ENCODE measurements at places on chromosomes 13 and 19. TPM values are rescaled to one million over a fixed set of nuclear protein-coding genes. Genes with fewer than 3 reads are reported as not detected.

Gene PBX4
- total RNA-seq: 0.66 TPM

- DNase-seq: no peak
These were observed 98.5 kb downstream of the SGCG start for GRCh38 chr13:23279321-23279720.

DNA sequence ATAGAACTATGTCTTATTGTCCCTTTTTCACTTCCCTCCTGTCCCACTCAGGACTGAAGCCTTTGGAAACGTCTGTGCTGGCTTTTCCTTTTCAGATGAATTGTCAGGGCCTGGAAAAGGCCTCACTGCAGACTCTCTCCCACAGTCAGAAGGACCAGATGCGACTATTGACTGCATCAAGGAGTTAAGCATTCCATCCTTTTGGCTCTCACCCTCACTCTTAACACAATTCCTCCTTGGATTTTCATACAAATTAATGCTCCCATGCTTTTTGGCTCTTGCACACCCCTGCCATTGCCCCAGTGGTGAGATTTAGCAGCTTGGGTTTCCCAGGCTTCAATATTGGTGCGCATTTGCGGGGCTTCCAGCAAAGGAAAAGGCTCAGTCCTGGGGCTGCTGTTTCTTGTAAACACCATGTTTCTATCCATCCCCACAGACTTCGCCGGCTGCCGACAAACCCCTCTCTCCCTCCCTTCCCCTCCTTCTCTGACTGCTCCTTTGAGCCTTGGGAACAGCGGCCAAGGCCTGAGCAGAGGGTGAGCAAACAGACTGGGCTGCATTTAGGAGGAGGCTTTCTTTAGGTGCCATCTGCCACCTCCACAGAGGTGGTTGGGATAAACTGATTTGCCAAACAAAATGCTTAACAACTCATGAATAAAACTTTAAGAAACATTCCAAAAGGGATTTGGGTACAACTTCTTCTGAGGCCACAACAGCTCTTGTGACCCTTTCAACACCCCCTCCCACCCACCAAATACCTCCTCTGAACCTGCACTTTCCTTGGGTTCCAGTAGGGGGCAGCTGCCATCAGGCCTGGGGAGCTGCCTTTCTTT is 48.6 kb upstream of the PCDH8 start:
- no peak for DNase-seq

DNA sequence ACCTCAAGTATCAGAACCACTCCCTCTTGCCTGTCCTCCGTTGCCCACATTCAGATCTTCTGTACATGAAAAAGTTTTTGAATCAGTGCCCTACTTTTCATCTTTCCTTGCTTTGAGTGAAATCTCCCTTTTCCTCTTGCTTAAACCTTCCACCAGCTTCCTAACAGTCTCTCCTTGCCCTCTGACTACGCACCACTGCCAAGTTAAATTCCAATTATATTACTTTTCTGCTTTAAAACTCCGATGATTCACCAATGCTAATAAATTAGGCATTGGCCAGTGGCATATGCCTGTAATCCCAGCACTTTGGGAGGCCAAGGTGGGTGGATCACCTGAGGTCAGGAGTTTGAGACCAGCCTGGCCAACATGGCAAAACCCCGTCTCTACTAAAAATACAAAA is 30.7 kb upstream of the RFXAP start:
- DNase-seq: peak; percentile 19
